ENCODE measurements at places on chromosomes 11 and 22.
A peak's percentile ranks its signal among the peaks of the same experiment; 100 is the strongest.

- peak; percentile 36 for DNase-seq
Observed at GRCh38 chr11:2377511-2378443, 667 bp downstream of the CD81 start.

GRCh38 chr11:127226949-127227348 is 226.4 kb upstream of the KIRREL3 start:
- no peak for DNase-seq

DNA sequence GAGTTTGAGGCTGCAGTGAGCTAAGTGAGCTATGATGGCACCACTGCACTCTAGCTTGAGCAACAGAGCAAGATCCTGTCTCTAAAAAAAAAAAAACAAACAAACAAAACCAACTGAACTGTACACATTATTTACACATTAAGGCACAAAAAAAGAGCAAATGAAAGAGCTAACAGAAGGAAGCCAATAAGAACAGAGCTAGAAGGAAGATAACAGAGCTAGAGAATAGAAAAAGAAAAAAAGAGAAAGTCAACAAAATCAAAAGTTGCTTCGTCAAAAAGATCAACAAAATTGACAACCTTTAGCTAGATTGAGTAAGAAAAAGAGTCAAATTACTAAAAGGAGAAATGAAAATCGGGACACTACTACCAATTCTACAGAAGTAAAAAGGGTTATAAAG is 25.0 kb downstream of the GUCD1 start:
- DNase-seq: no peak

DNA sequence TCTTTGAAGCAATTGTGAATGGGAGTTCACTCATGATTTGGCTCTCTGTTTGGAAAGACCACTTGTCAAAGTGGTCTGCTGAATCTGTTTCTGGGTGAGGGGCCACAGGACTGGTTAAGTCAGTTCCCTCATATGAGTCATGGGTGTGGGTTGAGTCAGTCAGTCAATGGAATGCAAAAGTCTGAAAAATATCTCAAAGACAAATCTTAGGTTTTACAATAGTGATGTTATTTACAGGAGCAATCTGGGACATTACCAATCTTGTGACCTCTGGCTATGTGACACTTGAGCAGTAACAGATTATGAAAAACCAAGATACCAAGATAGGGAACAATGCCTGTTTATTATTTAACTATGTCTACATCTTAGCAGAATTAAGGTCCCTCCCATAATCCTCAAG is 311.6 kb downstream of the AASDHPPT start:
- no peak for DNase-seq

DNA sequence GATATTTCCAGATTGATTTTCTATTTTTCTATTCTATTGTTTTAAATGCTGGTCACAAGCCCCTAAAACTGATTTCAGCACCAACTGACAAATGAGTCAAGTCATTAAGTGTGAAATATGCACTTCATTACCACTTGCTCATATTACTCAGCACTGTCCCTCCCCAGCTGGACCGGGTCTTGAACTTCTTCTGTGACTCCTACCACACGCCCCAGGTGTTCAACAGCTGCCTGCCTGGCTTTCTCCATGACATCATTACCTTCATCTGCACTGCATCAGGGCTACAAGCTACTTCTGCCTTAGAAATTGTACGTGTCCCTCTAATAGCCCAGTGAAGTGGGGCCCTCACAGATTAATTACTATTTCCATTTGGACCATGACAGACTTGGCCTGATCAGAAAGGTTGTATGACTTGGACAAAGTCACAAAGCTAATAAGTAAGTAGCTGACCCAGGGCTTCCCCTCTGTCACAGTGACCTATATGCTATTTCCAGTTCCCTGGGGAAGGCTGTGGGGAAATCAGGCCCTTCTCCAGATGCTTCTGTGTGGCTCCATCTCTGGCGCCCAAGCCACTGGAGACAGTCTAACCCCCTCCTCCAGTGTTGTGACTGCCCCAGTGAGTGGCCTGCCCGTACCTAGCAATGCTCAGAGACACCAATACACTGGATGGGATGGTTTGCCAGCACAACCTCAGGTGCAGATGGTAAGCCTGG is 18.1 kb downstream of the TBC1D10A start:
- no peak for DNase-seq

DNA sequence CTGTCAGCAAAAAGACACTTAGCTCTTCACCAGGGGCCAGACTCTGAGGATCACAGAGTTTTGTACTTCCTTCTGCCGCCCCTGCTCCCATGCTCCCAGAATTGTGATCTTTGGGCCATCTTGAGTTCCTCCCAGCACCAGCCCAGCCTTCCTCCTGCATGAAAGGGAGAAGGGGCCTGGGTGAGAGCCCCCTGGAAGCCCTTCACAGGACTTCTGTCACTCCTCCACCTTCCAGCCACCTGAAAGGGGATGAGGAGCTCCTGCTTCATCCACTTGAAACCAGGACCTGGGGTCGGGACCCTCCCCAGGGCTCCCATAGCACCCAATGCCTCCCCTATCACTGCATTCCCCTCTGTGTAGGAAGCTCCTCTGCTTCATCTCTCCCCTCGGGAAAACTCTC is 174.2 kb downstream of the BUD13 start:
- DNase-seq: no peak

Measured in stimulated activated CD4-positive, alpha-beta T cell treated with anti-CD3 and anti-CD28 coated beads, Interleukin-2, amount 100 ng/mL, for 48 hours (primary cell).